ENCODE measurements at places on chromosomes 2 and 18.

- no peak for DNase-seq
These were observed 109.4 kb downstream of the TDRD15 start for GRCh38 chr2:21233194-21233593.

- no peak for DNase-seq
These were observed 11.8 kb downstream of the ERFE start for GRCh38 chr2:238170386-238171071.

- no peak for DNase-seq
These were observed 2.9 kb upstream of the DSG4 start for GRCh38 chr18:31373641-31374040.

GRCh38 chr18:57347784-57348183, 4.6 kb upstream of the ST8SIA3 start:
- no peak for DNase-seq

DNA sequence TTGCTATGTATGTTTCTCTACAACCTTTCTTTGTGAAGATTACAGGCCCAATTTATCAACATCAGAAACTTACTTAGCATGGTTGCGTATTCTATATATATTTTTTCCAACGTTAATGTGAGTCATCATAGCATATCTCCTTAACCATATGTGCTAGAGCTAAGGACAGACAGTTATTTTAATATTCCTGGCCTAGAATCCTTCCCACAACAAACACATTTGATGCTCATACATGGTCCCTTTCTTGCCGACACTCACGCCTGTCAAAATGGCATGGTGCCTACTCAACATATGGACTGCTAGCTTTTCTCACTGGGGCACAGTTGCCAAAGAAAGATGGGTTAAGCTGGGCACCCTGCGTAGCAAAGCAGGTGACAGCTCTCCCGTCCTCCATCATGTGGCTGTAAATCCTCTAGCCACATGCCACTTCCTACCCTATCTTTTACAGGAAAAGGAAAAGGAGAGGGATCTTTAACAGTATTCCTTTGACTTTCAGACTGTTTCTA, 75.2 kb upstream of the GALNT5 start:
- DNase-seq: no peak

- no peak for DNase-seq
These were observed 147.6 kb downstream of the CDC42EP3 start for GRCh38 chr2:37523814-37524362.

GRCh38 chr2:197915548-197916265, 111.3 kb downstream of the PLCL1 start:
- DNase-seq: no peak

DNA sequence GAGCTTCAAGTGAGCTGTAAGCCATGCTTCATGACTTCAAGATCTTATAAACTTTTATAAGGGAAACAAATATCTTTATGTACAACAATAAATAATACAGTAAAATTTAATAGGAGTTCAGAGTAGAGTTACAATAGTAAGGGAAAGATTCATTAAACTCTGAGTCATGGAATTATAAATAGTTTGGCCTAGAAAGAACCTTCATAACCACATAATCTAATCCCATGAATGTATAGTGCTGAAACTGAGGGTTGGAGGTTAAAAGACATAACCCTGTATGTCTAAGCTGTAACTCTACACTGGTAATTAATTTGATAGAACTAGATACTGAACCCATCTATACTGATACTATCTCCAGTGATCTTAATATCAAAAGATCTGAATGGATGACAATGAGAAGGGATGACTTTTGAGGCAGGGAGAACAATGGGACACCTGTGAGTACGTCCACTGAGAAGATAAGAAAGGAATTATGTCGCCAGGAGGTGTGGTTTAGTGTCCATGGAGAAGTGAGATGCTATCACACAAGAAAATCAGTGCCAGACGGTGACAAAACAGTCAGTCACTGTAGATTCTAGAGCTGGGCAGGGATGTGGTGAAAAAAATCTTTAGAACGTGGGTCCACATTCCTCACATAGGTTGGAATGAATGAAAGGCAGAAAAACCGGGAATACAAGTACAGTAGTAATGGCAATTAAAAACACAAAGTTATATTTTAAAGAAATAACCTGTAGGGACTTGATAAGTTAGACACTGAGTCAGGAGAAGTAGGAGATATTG, 1.1 kb downstream of the IL1F10 start:
- DNase-seq: no peak

- DNase-seq: no peak
These were observed at the start of gene GULP1 for GRCh38 chr2:188291617-188292347. Gene GULP1, plus strand, starts transcription at chr2:188291874. Its CDS starts 185,829 bp downstream, at chr2:188477703.

DNA sequence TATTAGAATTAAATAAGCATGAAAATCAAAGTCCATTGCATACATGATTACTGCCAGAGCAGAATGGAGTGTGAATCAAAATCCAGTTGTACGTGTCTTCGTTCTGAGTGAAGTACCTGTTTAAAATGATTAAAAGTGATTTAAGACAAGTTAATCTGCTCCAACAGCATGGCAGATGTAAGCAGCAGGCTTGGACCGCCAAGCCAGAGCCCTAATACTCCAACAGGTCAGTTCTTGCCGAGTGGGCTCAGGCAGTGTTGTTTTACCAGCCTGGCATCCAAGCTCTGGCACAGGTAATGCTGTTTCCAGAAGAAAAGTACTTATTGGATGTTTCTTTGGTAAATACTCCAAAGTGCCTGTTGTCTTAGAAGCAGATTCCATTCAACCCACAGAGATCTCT, 171.4 kb upstream of the EPAS1 start:
- no peak for DNase-seq

GRCh38 chr2:142915502-142915901, 38.0 kb downstream of the KYNU start:
- no peak for DNase-seq

GRCh38 chr2:30394096-30394495, 53.0 kb upstream of the LCLAT1 start:
- no peak for DNase-seq

GRCh38 chr2:113685471-113685870, 58.4 kb downstream of the RABL2A start:
- no peak for DNase-seq

DNA sequence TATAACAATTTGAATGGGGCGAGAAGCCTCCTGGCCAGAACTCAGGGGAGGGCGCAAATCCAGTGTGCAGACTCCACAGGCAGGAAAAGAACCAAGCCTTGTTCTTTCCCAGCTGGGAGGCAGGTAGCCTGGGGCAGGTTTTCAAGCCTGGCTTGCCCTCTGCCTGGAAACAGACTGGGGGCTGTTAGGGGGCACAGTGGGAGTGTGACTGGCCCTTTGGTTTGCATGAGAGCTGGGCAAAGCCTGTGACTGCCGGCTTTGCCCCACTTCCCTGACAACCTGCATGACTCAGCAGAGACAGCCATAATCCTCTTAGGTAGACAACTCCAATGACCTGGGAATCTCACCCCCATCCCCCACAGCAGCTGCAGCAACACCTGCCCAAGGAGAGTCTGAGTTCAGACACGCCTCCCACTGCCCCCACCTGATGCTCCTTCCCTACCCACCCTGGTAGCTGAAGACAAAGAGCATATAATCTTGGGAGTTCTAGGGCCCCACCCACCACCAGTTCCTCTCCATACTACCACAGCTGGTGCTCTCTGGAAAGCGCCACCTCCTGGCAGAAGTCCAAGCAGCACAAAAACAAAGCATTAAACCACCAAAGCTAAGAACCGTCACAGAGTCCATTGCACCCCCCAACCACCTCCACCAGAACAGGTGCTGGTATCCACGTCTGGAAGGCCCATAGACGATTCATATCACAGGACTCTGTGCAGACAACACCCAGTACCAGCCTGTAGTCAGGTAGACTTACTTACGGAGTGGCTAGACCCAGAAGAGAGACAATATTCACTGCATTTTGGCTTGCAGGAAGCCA, 402.5 kb downstream of the STK39 start:
- no peak for DNase-seq

DNA sequence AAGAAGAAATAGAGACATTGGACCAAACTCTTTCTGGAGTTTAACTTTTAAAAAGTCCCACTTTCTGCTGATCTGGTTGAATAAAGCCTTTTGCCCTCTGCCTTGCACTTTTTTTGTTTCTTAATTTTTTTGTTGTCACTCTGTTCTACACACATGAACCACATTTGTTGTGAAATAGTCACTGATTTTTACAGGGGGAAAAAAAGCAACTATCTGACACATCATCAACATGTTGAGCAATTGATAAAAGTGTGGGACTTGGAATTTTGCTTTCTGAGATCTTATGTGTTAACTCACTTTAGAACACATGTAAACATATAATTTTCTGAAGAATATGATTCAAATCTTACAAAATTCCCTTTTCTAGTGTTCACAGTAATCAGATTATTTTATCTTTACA, 414.8 kb upstream of the FIGN start:
- no peak for DNase-seq

- DNase-seq: no peak
These were observed 558 bp downstream of the THAP4 start for GRCh38 chr2:241636182-241637017.

- no peak for DNase-seq
These were observed 196.6 kb downstream of the FHOD3 start for GRCh38 chr18:36494160-36494437.

DNA sequence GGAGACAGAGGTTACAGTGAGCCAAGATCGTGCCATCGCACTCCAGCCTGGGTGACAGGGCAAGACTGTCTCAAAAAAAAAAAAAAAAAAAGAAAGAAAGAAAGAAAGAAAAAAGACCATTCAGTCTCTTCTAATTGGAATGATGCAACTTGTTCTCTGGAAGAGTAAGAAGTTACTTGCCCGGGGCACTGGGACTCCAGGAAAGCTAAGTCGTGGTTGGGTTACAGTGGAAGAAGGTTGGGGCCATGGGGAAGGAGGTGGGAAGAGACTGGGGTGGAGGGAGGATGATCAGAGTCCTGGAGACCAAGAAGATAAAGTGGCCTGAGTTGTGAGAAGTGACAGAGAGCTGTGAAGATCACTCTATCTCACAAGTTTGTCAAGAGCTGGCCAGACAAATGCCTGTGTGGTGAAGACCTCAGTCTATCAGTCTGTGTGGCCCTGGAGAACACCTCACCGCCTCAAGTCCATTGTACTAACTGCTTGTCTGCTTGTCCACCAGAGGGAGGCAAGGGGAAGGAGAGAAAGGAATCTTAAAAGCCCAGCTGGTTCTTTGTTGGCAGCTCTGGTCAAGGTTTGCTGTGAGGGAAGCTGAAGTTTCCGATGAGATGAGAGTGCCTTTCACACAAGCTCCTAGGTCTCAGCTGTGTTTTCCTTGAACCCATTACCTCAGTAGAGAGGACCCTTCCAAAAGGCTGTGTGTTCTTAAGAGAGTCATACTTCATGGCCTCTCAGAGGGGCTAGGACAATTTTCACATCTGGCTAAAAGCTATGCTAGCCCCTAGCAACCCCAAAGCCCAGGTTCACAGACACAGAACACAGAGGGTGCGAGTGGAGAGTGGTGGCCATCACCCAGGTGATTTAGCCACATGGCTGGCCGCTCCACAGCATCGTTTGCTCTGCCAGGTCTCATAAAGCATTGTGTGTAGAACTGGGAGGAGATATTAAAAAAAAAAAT, 72.0 kb upstream of the TMEM178A start:
- DNase-seq: no peak

DNA sequence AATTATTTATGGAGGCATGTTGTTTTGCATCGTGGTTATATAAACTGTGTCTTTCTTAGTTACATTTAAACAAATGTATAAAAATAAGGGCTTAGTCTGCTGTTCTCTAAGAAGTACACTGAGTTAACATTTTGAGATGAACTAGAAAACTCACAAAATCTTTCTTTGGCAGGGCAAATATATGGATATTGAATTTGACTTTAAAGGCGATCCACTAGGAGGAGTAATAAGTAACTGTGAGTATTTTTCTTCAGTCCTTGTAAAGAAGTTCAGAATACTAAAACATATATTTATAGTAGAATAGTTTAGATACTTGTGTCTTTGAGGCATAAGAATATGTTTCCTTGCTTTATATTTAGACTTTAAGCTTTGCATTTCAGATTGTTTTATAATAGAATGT, 104.8 kb downstream of the MYO1B start:
- DNase-seq: no peak

- DNase-seq: no peak
These were observed 57.3 kb upstream of the ALPP start for GRCh38 chr2:232321156-232321816.

- no peak for DNase-seq
These were observed 187.3 kb upstream of the TNP1 start for GRCh38 chr2:217047209-217047608.

DNA sequence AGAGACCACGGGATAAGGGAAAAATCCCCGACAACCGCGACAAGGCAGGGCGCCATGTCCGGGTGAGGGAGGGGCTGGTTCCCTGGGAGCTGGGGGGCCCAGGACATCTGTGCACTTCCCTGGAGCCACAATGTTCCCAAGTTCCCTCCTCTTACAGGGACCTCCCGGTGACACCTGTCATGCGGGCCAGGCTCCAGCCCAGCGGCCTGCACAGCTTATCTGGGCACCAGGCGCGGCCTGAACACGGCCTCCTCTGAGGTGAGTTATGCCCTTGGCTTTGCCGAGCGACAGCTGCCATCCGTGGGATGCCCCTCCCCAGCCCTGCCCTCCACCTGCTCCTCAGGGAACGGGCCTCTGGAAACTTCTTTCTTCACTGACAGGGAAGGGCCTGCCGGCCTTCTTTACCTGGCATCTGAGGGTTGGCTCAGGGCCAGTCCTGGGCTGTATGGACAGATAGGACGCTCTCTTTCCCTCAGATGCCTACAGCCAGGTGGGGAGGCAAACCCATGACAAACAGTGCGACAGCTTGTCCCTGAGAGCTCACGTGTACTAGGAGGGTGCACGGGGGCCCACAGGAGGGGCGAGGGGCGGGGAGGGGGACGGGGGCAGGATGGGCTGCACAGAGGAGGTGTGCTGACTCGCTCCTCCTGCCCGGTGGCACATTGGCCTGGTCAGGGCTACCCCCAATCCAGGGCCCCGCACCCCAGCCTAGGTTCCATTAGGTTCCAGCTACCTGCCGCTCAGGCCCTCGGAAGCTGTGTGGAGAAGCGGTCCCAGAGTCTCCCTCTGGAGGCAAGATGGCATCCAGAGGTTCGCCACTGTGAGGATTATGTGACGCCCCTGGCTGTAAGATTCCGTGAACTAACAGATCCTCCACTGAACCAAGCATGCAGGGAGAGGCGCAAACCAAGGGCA, 34.9 kb upstream of the HPCAL1 start:
- DNase-seq: no peak

GRCh38 chr2:200488169-200488568, 21.7 kb downstream of the KCTD18 start:
- no peak for DNase-seq

GRCh38 chr2:75199428-75200011, at the start of gene TACR1:
Gene TACR1, minus strand, starts transcription at chr2:75199520. Its CDS starts 586 bp downstream, at chr2:75198934.
- DNase-seq: no peak

- no peak for DNase-seq
These were observed 13.4 kb upstream of the CELF4 start for GRCh38 chr18:37578886-37579513.

GRCh38 chr2:85760872-85761271, 7.1 kb downstream of the ATOH8 start:
- no peak for DNase-seq

GRCh38 chr18:38750751-38751150, 1185.2 kb upstream of the CELF4 start:
- no peak for DNase-seq

- DNase-seq: no peak
These were observed 9.3 kb upstream of the LRRC30 start for GRCh38 chr18:7221424-7222155.

GRCh38 chr2:131145040-131145439, 39.9 kb downstream of the PLEKHB2 start:
- DNase-seq: no peak

- no peak for DNase-seq
These were observed 214.7 kb downstream of the SS18 start for GRCh38 chr18:25875551-25876240.

- no peak for DNase-seq
These were observed 138.7 kb upstream of the AQP4 start for GRCh38 chr18:27004056-27004829.

- no peak for DNase-seq
These were observed 152.6 kb downstream of the EXOC6B start for GRCh38 chr2:72673279-72673678.
